ENCODE measurements at places on chromosomes 16 and 17. TPM values are rescaled to one million over a fixed set of nuclear protein-coding genes. Genes with fewer than 3 reads are reported as not detected.

DNA sequence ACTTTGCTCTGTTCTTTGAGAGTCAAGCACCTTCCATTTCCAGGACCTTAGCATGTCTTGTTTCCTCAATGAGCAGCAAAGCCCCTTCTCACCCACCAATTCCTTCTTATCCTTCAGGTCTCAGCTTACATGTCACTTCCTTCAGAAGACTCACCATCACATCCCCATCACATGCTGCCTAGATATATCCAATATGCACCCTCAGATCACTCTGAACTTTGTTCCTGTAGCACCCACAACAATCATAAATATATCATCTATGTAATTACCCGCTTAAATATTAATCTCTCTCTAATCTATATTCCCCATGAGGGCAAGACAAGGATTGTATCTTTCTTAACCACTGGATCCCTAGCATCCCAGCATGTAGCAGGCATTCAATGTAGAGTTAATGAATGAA, 30.4 kb downstream of the KANSL1 start:
- DNase-seq = no peak

- no peak for DNase-seq
Measured at GRCh38 chr16:7137560-7138330, 194.9 kb upstream of the RBFOX1 start.

DNA sequence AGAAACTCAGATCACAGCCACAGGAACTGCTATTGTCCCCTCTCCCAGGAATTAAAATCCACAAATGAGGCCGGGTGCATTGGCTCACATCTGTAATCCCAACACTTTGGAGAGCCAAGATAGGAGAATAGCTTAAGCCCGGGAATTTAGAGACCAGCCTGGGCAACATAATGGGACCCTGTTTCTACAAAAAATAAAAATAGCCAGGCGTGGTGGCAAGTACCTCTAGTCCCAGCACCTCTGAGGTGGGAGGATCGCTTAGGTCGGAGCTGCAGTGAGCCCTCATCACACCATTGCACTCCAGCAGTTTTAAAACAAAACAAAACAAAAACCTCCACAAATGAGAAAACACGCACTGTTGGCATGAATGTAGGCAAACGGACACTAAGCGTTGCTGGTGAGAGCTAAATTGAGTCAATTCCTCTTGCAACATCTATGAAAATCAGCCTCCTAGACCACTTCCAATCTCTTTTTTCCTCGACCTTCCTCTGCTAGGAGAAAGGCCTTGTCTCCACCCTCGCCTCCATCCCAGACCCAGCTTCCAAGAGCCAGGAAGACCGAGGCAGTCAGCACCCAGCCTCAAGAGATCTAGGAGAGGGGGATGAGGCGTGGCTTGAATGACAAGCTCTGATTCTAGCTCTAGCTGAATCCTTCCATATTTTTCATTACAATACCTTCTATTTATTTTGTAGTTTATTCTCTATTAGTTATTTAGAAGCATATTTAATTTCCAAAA, 14.8 kb downstream of the TLE7 start:
- DNase-seq = no peak

DNA sequence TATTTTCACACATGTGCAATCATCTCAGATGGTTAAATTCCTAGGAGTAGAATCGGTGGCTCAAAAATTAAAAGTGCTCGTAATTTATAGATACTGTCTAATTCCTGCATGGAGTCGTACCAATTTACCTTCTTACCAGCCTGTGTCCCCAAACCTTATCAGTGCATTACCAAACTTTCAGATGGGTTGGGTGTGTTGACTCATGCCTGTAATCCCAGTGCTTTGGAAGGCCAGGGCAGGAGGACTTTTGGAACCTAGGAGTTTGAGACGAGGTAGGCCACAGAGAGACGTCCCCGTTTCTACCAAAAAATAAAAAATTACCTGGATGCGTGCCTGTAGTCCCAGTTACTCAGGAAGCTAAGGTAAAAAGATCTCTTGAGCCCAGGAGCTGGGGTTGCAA, 34.5 kb upstream of the GPRC5B start:
- no peak for DNase-seq

Gene SAMD14
- 10.8 TPM for total RNA-seq

Gene ZG16
- total RNA-seq = not detected

Data from astrocyte (in vitro differentiated cells and primary cell).